ENCODE measurements at places on chromosomes 16 and 17. TPM values are rescaled to one million over a fixed set of nuclear protein-coding genes. Genes with fewer than 3 reads are reported as not detected.

DNA sequence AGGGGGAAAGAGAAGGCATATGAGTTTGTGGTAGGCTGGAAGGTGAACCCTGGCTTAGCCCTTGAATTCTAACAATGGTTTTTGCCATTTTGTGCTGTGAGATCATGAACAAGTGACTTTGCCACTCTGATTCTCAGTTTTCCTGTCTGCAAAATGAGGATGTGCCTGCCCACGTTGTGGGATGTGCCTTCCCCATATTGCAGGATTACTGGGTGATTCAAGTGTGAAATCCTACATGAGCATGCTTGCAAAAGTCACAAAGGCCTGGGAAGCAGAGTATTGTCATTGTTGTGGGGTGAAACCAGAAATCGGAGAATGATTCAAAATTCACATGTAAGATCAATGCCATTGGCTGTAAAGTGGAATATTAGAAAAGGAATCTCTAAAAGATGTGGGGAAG is 28.6 kb upstream of the TVP23A start:
- DNase-seq: no peak

DNA sequence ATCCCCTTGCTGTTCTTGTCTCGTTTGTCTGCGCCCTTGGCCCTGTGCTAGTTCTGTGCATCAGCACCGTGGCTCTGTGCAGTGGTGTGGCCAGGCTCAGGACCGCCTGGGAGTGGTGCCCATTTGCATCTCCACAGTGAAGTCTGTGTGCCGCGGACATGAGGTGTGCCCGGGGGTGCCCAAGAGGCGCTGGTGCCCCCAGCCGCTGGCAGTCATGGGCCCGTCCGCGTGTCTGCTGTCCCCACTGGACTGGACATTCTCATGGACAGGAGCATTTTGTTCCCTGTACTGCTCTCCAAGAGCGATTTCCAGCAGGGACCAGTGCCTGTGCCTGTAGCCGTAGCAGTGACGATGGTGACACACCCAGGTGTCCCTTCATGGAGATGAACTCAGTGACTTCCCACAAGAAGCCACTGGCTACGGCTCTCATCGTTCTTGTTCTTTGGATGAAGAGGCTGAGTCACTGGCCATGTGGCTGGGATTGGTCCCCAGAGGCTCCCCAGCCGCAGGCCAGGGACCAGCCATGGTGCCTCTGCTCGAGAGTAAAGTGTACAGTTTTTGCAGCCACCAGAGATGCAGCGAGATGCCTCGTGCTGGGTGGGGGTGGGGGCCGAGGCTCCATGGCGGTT is 13.0 kb upstream of the MC1R start:
- DNase-seq: peak; percentile 96

- DNase-seq: no peak
Observed at GRCh38 chr17:55237268-55237667, 27.5 kb upstream of the HLF start.

GRCh38 chr17:29022074-29022473 is 16.2 kb upstream of the SEZ6 start:
- no peak for DNase-seq

Gene CES5A
- total RNA-seq: not detected

Gene PYDC1
- not detected for total RNA-seq
